ENCODE measurements at places on chromosomes 7 and 10.

GRCh38 chr10:22429146-22429545 is 83.8 kb downstream of the SPAG6 start:
- no peak for DNase-seq

DNA sequence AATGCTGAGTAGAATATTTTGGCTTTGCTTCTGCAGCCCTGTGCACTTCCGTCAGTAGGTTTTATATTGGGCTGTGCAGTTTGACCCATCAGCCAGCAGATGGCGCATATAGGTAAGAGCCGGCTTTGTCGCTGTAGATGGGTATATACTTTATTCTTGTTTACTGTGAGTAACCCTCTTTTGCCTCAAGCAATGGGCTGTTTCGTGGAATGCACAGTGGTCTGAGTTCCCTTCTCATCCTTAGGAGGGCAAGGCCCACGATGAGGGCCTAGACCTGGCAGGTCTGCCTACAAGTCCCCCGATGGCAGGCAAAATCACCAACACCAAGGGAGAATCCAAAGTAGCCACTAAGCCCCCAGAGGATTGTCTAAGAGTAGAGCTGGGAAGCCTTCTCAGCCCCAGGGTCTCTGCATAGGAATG is 1002.9 kb upstream of the KCND2 start:
- no peak for DNase-seq

GRCh38 chr10:97648562-97649404 is 8.3 kb downstream of the PI4K2A start:
- DNase-seq, result no peak

DNA sequence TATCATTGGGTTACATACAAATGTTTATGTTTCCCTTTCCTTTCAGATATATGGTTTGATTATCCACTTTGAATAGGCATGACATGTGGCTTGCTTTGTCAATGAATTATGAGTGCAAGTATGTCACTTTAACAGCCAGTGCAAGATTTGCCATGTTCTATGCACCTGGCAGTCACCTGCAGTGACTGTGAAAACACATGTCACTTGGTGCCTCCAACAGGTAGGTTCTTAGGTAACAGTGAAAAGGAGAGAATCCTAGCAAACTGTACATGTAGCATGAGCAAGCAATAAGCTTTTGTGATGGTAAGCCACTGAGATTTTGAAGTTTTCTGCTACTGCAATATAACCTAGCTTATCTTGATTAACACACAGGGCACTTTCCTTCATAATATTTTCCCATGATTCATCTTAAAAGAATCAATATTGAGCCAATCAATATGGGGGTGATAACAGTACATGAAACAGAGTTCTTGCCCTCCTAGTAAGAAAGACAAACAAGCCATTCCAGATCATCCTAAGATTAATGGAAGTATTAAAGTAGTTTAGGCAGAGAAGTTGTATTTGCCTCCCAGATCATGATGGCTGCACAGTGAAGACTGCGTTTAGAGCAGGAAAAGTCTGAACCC is 7.9 kb upstream of the RALA start:
- DNase-seq, result no peak

DNA sequence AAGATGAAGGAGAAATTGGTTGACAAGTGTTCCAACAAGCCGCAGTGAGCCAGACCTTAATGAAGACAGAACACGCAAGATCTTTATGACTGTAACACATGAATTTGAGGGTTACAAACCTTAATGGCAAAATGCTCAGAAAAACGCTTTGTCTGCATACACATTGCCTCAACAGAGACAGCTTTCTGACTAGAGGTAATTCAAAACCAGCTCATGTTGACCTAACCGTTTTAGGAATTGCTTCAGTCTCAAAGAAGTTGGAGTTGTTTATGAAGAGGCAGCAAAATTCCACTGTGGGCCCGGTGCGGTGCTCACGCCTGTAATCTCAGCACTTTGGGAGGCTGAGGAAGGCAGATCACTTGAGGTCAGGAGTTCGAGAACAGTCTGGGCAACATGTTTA is 2.2 kb upstream of the GTF2I start:
- DNase-seq, result no peak

- no peak for DNase-seq
Observed at GRCh38 chr10:63520500-63521415, at the start of gene REEP3. Gene REEP3, plus strand, starts transcription at chr10:63521401. Its CDS starts 145 bp downstream, at chr10:63521546.

DNA sequence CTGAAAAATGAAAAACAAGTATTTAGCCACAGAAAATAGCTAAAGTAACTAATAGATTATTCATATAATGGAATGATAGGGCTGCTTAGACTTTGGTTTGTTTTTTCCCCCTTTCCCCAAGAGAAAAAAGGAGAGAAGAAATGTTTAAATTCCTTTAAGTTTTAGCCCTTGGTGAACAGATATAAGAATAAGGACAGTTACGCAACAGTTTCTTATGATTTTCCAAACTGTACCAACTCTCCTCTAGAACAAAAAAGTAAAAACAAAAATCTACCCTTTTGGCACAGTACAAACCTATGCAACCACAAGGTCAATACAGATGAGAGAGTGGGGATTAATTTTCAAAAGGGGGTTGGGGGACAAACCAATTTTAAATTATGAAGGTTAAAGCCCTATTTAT is 227.7 kb downstream of the CHCHD3 start:
- DNase-seq, result no peak

DNA sequence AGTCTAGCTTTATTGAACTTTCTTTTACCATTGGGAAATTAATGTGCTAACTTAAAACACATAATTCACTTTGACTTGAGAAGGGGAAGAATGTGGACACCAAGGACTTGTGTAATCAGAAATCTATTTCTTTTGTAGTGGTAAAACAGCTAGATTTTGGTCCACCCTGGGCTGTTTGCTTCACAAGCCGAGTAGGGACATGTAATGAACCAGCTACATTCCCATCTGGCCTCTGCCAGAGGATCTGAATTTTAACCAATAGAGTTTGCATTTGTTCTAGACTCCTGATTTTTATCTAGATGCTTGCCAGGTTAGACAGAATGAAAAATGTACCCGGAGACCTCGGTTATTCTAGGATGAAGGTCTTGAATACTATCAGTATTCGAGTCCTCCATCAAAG is 1.9 kb downstream of the CACNB2 start:
- DNase-seq, result no peak

GRCh38 chr7:149297034-149297755 is 35.2 kb downstream of the ZNF783 start:
- no peak for DNase-seq

GRCh38 chr7:40477094-40477493 is 342.3 kb downstream of the SUGCT start:
- DNase-seq, result no peak

DNA sequence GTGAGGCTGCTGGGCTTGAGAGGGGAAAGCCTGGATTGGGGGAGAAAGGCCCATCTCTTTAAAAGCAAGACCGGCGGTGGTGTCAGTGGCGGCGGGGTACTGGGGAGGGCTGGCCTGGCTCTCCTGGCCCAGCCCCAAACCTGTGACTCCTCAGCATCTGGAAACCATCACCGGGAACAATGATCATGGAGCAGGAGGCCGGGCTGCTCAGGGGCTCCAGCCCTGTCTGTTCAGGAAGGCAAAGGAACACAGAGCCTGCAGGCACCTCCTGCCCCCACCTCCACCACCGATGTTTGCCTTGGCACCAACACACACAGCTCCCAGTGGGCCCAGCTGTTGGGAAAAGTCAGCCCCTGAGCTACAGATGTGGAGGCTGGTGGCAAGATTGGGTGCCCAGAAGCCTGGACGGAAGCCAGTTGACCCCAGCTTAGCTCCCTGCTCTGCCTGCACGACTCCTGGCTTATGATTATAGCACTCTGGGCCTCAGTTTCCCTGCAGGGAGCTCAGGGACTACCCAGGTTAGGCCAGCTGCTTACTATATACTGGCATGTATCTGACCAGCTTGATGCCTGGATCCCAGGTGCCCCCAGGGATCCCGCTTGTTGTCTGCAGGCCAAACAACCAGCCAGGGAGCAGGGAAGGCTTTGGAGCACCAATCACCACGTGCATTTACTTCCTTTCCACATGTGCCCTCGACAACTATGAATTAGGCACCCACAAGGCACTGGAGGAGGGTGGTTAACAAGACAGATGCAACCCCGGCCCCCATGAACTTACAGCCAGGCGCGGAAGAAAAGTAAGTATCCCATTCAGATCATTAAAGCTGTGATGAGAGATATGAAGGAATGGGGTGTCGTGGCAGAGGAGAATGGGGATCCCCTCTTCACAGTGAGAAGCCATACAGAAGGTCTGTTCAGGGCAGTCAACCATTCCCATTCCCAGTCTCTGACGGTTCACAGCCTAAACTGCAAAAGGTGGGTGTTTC is 37.3 kb downstream of the ZCCHC24 start:
- DNase-seq, result no peak

DNA sequence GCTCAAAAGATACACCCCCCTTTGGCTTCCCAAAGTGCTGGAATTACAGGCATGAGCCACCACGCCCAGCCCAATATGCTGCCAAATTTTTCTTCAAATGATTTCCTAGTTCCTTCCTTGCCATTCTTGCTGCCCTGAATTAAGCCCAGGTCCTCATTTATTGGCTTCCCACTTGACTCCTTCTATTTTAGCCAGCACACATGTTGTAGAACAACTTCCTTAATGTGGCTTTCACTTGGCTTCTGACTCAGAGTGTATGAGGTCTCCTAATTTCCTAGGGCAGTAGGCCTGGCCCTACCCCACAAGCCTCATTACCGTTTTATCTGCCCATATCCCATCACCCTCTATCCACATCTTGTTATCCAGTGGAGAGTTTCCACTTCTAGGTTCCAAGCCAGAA is 21.8 kb upstream of the HIPK2 start:
- DNase-seq, result no peak

DNA sequence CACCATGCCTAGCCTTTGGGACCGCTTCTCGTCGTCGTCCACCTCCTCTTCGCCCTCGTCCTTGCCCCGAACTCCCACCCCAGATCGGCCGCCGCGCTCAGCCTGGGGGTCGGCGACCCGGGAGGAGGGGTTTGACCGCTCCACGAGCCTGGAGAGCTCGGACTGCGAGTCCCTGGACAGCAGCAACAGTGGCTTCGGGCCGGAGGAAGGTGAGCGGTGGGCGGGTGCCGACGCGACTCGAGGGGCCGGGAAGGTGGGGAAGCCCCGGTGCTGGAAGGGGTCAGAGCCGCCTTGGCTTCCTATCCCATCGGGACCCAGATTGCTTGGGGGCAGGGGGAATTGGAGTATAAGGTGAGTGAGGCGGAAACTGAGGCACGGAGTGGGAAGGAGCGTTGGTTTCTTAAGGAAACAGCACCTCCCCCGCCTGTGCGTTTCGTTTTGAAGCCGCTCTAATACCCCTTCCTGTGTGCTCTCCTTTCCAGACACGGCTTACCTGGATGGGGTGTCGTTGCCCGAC is 547 bp downstream of the DDIT4 start:
- no peak for DNase-seq

DNA sequence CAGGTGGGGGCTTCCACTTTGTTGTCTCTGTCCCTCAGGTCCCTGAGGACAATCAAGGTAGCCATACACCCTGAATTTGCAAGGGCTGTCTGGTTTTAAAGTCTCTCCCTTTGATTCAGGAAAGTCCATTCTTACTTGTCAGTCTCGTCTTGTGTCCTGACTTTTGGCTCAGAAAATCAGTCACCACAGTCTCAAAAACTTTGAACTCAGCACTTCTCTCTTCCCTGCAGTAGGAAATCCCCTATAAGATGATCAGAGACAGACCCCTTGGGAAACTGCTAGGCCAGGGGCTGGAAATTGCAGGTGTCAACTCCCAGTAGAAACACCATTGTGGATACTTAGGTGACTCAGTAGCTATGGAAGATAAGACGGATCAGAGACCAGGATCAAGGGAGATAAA is 73.1 kb downstream of the CDC123 start:
- no peak for DNase-seq

Data from activated naive CD8-positive, alpha-beta T cell treated with anti-CD3 and anti-CD28 coated beads, Interleukin-2, amount 50 U/mL, for 16 hours (primary cell).